ENCODE measurements at places on chromosomes 11 and 22.
A peak's percentile ranks its signal among the peaks of the same experiment; 100 is the strongest.

GRCh38 chr11:22426915-22427314 lies 88.7 kb downstream of the SLC17A6 start:
- DNase-seq = no peak

DNA sequence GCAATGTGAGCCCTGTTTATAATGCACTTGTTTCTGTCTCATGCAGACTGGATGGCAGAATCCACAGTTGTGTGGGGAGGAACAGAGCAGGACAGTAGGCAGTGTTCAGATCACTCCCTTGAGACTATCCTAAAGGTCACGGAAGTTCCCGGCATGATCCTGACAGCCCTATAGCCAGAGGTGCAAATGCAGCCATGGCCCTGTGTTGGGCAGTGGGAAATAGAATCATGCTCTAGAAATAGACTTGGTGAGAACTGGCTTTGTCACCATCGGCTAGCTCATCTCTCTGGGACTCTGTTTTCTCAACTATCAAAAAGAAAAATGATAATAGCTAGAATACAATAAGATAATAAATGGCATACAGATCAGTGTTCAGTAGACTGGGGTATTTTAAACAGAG lies 123.2 kb downstream of the FEZ1 start:
- no peak for DNase-seq

GRCh38 chr22:26884921-26885320 lies 227.5 kb downstream of the MIAT start:
- no peak for DNase-seq

GRCh38 chr11:107720303-107720774 lies 8.5 kb upstream of the SLN start:
- DNase-seq = no peak

- no peak for DNase-seq
Measured at GRCh38 chr22:33796494-33796893, 123.8 kb downstream of the LARGE1 start.

- DNase-seq = no peak
Measured at GRCh38 chr11:75954039-75954438, 139.0 kb downstream of the UVRAG start.

- DNase-seq = no peak
Measured at GRCh38 chr11:71491531-71491930, 35.5 kb upstream of the KRTAP5-7 start.

- no peak for DNase-seq
Measured at GRCh38 chr11:120141768-120142423, 4.0 kb upstream of the TRIM29 start.

GRCh38 chr11:65537296-65537597 lies 12.4 kb downstream of the SCYL1 start:
- no peak for DNase-seq

DNA sequence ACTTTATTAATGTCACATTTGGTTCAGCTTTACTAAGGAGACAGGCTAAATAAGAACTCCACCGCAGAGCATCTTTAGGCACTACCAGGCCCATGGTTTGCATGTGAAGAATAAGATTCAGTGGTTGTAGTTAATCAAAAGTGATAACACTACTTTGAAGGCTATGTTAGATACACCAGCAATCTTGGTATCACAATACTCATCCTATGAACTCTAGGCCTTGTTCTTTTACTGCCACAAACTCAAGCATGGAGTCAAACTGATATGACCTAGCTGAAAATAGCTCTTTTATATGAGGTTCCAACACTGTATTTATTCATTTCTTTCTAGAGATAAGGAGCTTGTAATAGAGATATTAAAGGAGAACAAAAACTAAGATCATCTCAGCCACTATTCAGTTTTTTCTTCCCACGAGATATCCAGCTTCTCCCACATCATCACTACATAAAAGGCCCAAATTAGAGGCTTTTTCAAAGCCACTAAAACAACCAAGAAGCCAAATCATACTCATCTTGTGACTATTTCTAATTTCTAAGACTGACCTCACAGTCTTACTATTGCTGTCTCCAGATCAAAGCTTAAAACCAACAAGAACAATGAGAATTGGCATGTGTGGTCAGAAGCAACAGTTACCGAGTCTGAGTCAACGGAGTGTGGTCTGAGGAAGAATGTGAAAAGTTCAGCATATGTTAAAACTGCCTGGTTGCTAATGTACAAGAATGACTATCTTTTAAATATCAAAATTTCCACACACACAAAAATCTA lies 25.1 kb upstream of the GUCY1A2 start:
- DNase-seq = peak; percentile 65

DNA sequence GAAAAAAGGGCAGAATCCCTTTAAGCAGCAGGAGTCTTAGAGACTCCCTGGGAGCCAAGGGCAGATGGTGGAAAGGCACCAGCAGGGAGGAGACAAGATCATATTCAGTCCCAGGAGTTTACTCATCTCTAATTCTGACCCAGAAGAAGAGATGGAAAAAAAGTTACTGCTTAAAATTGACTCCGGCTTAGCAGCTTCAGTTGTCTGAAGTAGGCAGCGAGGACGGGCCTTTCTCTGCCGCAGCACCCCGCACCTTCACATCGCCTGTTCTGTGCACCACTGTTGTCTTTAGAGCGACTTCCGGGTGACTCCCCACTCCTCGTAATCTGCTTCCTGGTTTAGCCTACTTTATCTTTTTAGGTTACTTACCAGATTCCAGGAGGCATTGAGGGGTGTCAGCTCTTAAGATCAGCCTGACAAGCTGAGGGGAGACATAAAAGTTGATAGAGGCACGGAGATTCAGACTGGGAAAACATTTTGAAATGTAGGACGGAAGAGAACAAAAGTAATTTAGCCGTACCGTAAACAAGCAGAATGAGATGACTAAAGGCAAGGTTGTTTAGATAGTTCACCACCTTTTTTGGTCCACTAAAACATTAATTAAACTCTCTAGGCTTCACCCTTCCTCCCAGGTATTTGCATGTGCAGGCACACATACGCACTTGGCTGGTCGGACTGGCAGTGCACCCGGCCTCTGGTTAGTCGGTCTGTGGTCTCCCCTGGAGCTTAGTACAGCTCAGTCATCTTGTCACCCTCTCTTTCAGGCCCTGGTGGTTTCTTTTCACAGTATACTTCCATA lies 74.3 kb downstream of the CECR2 start:
- DNase-seq = no peak

- no peak for DNase-seq
Measured at GRCh38 chr11:26326793-26327400, 5.0 kb upstream of the ANO3 start.

DNA sequence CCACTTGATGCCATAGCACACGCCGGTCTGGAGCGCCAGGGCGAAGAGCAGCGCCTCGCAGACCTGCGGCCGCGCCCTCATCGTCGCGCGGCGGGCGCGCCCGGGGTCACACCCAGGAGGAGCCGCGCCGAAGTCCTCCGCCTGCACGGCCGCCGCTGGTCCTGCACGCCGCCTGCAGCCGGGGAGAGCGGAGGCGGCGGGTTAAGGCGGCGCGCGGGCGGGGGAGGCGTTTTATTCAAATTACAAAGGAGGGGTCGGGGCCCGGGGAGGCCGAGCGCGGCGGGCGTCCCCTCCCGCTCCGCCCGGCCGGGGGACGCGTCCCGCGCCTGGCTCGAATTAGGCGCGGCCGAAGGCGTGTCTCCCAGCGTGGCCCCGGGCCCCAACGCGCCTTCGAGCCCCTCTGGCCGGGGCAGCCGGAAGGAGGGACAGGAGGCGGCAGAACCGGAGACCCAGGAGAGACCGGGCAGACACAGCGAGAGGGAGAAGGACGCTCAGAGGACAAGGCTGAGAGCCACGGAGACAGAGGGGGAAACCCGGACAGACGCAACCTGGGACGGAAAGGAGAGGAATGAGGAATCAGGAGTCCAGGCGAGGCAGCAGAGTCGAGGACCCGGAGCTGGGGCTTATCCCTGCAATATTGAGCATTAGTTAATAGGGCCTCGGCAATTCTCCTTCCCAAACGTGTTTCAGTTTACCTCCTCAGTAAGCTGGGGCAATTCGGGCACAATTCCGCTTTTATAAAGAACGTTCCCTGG lies at the start of gene WNT11:
Gene WNT11 (minus strand): TSS at position 176 of the 755 bp plus-strand sequence. CDS start 95 bp downstream, at position 81.
- DNase-seq = peak; percentile 36

DNA sequence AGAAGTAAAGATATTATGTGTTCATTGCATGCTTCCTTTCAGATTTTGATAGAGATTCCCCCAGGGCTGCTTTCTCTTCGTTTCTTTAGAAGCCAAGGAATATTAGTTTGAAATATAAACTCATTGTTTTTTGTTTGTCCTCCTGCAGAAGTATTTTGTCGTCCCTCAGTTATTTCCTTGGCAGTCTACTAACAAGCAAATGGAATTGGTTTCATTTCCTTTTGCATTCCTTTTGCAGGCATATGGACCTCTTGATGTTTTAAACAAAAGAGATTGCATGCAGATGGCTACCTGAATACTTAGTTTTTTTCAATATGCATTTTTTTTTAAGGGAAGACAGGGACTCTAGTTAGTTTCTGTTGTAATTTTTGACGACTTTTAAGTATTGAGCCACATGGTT lies 62.2 kb downstream of the BCL2L13 start:
- DNase-seq = no peak

DNA sequence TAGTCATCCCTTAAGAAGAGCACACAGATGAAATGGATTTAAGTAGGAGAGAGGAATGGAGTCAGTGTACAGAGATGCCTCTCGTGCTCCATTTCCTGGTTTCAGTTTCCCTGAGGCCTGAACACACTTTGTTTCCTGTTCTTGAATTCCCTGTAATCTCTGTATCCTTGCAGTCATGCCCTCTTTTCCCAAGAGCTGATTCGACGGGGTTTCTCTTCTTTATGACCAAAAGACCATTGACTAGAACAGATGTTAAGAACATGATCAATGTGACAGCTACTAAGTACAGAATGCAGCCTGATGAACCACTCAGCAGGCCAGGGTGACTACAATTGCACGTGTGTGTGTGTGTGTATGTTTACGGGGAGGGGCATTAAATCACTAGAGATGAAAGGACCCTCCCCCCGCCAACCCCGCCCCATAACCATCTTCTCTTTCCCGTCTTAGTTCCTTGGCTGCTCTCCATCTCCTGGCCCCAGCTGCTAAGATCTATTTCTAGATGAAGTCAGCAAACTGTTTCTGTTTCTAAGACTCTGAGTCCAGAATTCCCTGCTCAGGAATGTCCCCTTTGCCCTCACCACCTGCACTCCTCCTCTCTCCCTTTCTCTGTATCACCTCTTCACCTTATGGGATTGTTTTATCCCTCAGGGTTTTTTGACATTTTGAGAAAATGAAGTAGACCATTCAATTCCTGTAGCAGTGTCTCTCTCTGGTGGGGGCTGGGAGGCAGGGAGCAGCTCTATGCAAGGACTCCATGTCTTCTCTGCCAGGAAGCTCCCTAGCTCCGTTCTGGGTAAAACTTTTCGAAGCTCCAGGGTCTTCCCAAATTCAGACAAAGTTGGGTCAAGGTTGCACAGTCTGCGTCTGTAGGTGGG lies 26.0 kb downstream of the SLC22A6 start:
- no peak for DNase-seq

- no peak for DNase-seq
Measured at GRCh38 chr11:31643857-31644256, 134.3 kb downstream of the ELP4 start.

DNA sequence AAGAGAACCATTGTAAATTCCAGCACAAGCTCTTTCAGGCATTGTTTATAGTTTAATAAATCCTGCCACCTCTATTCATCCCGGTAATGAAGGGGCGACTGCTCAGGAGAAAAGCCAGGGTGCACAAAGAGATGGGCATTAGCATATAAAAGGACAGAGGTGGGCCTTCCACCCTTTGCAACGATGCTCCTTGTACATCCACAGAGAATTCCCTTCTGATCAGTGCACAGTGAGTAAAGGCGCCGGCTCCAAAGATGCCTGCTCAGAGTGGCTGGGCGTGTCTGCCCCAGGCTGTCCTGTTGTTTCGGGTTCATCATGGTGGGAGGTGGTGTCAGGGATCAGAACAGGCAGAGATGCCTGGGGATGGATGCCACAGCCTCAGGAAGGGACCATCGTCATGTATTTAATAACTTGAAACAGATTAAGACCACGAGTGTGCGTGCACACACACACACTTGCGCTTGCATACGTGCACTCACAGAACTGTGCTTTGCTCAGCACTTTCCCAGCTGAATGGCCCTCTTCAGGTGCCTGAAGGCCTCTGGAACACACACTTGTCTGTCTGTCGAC lies 305.0 kb downstream of the TBC1D22A start:
- DNase-seq = no peak

DNA sequence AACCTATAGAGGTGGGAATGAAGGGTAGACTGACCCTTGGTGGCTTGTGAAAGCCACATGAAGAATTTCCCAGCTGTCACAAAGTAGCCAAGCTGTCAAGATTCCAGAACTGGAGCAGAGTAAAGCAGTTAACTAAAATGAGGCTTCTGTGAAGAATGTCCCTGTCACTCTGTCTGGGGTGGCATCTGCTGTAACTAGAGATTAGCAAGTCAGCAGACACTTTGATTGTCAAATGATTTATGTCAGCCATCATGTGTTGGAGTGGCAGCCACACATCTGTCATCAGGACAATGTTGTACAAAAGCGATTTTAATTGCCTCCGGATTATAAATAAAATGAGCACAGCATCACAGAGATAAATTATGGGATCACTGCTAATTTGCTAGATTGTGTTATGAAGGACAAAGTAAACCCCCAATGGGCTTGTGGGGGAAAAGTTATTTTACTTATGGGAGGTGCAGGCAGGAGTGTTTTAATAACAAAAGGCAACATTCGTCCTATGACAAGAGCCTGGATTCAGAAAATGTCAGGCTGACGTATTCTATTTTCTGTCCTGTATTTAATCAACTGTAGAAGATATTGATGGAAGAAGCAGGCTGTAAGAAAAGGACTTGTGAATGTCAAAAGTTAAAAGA lies 270.9 kb downstream of the FAM181B start:
- DNase-seq = no peak

- DNase-seq = peak; percentile 22
Measured at GRCh38 chr11:122796128-122796717, 42.1 kb upstream of the CRTAM start.

- peak; percentile 47 for DNase-seq
Measured at GRCh38 chr11:67648140-67648795, 2.3 kb downstream of the ACY3 start.

DNA sequence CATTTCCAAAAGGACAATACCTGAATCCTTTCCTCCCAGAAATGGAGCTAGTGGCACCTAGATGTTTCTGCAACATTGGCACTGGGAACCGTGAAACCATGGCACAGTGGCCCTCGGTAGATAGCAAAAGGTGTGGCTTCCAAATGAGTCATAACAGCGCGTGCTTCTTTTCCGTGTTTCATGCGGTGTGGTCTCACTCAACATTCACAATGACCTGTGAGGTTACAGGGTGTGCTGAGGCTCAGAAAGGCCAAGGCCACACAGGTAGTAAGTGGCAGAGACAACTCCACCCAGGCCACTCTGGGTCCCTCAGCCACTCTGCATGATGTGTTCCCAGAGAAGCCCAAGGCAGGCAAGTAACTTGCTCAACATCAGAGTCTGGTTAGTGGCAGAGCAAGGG lies 67.4 kb downstream of the TP53I11 start:
- no peak for DNase-seq
